Activated CD4-positive, alpha-beta T cell treated with anti-CD3 and anti-CD28 coated beads, Interleukin-2, amount 50 U/mL, for 48 hours (primary cell): ENCODE measurements at places on chromosomes 7 and 10.

GRCh38 chr10:27197980-27198620 is 42.5 kb downstream of the ACBD5 start:
- DNase-seq: no peak

DNA sequence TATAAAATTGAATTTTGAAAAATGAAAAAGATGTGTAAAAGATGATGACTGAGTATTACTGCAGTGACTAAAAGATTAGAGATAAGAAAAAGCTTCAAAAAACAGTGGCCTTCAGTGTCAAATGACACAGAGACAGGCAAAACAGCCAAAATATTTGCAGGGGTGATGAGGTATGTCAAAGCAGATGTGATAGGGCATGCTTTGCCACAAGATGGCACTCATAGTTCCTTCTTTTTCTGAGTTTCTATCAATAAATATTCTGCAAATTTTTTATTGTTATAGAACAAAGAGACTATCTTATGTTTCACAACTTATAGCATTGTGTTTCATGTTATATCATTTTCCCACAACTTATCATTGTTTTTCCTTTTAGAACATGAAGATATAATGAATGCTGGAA is 344.1 kb upstream of the HPS1 start:
- no peak for DNase-seq

GRCh38 chr10:96609510-96609909 is 22.7 kb upstream of the TM9SF3 start:
- DNase-seq: no peak

DNA sequence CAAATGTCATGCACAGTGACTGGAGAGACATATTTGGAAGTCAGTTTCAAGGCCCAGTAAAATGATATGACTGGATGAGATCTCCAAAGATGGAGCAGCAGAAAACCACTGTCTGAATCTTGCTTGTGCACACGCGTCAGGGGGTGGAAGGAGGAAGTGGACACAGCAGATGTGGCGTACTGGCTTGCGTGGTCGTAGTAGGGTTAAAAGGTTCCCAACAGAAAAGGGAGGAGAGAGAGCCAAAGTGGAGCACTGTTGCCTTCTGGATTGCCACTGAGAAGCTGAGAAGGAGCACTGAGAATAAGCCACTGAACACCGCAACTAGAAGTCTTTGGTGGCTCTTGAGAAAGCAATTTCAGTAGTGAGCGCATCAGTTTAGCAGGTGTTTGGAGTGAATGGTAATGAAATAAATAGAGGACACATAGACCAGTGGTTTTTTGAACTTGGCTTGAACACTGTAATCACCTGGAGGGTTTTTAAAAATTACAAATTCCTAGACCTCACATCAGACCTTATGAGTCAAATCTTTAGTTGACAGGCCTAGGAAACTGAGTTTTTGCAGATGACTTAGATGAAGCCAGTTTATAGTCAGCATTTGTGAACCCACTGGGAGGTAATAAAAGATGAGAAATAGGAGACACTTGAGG is 227.3 kb downstream of the PTEN start:
- no peak for DNase-seq

DNA sequence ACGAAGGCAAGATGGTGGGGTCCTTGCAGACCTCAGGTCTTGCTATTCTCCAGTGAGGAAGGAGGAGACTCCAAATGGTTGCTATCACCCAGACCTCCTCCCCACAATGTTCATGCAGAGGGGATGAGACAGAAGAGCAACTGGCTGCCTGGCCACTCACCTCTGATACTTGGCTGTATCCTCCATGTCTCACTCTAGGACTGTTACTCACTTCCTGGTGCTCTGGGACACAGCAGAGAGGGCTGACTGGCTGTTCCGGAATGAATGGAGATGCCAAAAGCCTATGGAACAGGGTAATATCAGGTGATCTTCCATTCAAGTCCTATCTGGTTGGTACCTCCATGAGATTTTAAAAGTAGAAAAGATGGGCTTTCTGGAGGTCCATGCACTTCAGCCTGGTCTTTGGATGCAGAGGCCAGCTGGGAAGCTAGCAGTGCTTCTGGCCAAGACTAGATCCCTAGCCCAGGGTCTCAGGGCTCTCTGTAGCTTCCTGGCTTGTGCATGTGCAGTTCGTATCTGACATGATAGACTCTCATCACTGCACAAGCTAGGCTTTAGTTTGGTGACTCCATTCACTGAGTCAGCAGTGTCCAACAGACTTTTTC is 27.0 kb upstream of the ABI1 start:
- DNase-seq: no peak

DNA sequence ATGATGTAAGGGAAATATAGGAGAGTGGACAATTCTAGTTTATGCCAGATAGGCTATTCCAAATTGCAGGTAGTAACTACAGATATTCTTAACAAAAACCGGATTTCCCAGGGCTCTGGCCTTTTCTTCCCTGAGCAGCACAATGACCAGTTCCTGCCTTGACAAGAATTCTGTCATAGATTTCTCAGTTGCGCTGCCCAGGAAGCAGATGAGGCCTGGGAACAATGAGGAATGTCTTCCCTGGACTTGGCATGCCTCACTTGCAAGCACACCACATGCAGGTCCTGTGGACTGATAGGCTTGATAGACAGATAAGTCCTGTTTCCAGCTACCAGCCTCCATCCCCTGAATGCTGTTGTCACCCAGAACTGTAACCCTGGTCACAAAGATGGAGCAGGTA is 174.5 kb upstream of the PRSS58 start:
- no peak for DNase-seq

DNA sequence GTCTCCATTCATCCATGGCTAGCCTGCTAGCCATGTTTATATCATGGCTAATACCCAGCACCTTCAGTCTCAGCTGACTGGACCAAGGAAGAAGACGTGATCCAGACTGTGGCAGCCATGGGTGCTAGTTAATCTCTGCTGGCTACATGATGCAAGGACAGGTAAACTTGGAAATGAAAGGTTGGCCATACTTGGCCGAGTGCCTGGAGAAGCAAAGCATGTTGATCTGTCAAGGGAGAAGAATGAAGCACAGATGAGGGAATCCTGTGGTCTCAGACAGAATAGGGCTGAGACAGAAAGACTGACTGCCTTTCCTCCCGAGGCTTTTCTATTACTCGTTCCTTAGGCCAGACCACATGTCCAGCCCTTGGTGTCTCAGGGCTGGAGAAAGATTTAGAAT is 41.1 kb downstream of the CPVL start:
- no peak for DNase-seq

GRCh38 chr7:3432911-3433310 is 131.9 kb downstream of the SDK1 start:
- DNase-seq: no peak

GRCh38 chr10:108069096-108069495 is 904.6 kb upstream of the SORCS1 start:
- DNase-seq: no peak

GRCh38 chr7:82715344-82715743 is 271.8 kb upstream of the CACNA2D1 start:
- DNase-seq: no peak

DNA sequence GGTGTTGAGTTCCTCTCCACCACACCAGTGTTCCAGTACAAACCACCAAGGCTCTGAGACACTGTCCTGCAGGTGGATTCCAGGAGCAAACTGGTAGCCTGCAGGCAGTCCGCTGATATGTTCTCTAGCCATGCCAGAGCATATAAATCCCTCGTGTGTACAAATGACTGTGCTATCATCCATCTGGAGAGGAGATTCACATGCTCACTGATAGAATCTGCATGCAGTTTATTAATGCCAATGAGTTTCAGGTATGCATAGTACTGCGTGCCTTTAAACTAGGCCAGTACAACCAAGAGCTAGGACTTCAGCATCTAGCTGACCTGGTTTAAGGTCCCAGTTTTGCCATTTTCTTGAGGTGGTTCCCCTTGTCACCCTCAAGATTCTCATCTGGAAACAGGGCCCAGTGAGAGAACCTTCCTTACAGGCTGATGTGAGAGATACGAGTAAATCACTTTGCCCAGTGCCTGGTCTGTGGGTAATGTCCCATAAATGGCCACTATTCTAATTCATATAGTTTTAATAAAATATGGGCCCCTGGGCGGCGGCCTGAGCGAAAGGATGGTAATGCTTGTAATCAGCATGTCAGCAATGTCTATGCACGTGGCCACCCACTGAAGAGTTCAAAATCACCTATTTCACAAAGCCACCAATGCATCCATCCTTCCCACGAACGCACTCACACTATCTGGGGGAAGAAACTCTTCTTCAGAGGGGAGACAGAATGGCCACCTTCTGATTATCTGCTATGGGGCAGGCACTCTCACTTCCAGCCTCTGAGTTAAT is 268.0 kb upstream of the ZMIZ1 start:
- DNase-seq: no peak
